Dorsolateral prefrontal cortex (tissue), 122 donors: ENCODE measurements at places on chromosomes 3 and 15.

DNA sequence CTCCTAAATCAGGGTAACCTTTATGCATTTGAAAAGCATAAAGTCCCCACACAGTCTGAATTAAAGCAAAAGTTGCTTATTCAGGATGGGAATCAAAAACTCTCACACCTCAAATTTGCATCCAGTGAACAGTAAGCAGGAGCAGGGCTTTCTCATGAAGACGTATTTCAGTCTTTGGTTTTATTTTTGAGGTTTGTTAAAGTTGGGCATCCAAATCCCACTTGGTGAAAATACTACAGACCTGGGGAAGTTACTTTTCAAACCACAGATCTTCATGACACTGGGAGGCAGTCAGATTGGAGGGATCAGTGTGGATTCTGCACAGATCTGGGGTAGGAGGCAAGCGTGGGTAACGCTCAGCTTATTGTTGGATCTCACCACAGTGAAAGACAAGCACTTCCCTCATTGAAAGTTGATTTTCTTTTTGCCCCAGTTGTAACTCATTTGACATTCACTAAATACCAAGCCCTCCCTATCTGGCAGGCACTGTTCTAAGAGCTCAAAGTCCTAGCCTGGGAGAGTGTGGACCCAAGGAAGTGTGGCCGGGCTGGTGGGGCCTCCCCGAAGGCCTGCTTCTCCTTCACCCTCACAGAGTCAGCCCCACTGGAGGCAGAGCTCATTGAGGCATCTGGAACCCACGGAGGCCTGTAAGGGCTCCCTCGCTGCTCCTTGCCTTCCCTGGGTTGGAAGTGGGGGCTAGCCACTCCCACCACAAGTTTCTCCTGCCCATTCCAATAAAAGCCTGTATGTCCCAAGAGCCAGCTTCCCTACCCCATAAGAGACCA, 783 bp upstream of the ISG20 start:
- DNase-seq: no peak

DNA sequence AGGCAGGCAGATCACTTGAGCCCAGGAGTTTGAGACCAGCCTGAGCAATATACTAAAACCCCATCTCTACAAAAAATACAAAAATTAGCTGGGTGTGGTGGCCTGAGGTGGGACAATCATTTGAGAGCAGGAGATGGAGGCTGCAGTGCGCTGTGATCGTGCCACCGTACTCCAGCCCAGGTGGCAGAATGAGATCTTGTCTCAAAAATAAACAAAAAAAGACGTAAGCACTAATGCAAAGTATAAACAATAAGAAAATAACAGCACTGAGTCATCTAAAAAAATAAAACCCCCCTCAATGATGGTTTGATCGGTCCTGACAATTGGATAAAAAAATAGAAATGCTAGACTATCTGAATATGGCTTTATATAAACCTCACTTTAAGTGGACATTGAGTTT, 3.6 kb downstream of the PPP1R2 start:
- DNase-seq: no peak

- DNase-seq: no peak
Measured at GRCh38 chr3:48338635-48339034, 5.2 kb upstream of the SPINK8 start.

GRCh38 chr3:179309225-179310078, 13.4 kb upstream of the ZNF639 start:
- no peak for DNase-seq
